ENCODE measurements at places on chromosomes 16 and 17. TPM values are rescaled to one million over a fixed set of nuclear protein-coding genes. Genes with fewer than 3 reads are reported as not detected.

Gene SLFN14
- not detected for total RNA-seq

Gene SEPTIN12
- not detected for total RNA-seq

Gene CES3
- total RNA-seq: 0.56 TPM

Gene SYCE1L
- total RNA-seq: not detected

Gene MYO15A
- under 0.01 TPM for total RNA-seq

Gene TPSD1
- total RNA-seq: not detected

Gene CD300C
- 0.19 TPM for total RNA-seq
